ENCODE measurements at places on chromosomes 4 and X.

DNA sequence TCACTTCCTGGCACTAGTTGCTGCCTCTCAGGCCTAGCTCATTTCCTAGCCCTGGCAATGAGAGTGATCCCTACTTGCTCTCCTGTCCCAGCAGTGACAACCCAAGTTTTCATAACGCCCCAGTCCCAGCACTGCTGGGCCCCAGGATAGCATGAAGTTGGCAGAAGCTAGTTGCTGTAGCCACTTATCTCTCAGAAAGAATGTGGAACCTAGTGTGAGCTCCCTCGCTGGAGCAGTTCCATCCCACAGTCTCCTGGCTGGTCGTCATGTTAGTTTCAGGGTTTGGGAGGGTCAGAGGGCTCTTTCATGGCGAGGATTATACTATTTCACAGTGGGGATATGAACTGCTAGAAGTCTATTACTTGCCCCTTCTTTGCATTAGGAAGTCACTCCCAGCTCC is 5.1 kb downstream of the PF4 start:
- DNase-seq, result no peak

DNA sequence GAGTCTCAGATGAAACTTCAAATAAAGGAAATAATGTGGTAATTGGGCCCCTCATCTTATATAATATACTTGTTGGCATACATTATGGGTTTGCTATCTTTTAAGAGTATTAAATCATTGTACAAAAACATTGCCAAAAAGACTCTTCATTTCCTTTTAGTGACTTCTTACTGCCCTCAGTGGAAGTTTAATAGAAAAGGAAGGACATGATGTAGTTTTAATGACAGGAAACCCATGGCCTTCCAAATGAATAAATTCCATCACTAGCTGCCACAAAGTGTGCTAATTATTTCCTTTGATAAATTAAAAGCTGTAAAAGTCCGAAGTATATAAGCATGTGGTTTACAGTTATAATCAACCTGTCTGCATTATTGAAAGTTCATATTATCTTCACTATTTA is 350.9 kb upstream of the HAND2 start:
- DNase-seq, result no peak

GRCh38 chr4:89727238-89727637 is 109.7 kb downstream of the SNCA start:
- DNase-seq, result no peak

DNA sequence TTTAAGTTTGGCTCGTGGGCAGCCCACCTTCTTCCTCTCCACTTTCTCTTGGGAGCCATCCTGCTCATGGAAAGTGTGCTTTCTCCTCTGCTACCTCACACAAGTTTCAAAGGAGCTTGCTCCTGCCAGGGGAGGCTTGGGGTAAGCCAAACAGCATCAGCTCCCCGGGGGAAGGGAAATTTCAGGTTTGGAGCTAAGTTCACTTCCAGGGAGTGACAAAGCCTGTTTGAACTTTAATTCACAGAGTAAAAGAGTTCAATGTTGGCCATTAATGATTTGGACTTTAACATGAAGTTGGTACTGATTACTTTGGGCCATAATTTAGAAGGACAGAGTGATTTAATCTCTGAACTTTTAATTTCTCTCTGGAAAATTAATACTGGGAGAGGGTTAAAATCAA is 4.7 kb upstream of the PGRMC2 start:
- DNase-seq, result no peak

Measured in HAP-1 (cell line).